ENCODE measurements at places on chromosomes 7 and 10. TPM values are rescaled to one million over a fixed set of nuclear protein-coding genes. Genes with fewer than 3 reads are reported as not detected.

SOSTDC1 gene
- total RNA-seq: not detected

VAX1 gene
- total RNA-seq: not detected

GRCh38 chr7:17206349-17206905 is 92.0 kb upstream of the AHR start:
- no peak overlapping the region for H3K4me3 ChIP-seq
- H3K4me1 ChIP-seq: peaks cover 16% of the 10 kb centered on the region
- H3K27me3 ChIP-seq: no peaks in the 10 kb centered on the region
- peaks cover 5% of the 10 kb centered on the region for H3K36me3 ChIP-seq
- H3K27ac ChIP-seq: no peak overlapping the region
- DNase-seq: no peak

LLCFC1 gene
- not detected for total RNA-seq

DNA sequence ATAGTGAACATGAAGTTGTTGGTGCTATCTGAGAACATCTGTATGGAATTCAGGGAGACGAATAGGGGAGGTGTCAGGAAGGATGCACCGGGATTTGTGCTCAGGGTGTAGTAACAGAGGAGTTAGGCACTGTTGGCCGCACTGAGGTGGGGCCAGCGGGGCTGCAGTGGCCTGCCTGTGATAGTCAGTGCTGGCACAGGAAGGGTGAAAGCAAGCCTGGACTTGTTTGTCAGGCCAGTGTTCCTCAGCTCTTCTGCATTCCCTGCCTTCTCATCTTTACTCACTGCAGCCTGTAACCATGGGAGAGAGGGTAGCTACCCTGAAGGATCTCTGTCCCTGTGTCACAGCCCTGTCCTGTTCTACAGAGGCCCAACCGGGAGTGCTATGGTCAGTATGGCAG is 81.3 kb downstream of the SH2D4B start:
- no peak overlapping the region for H3K27ac ChIP-seq
- DNase-seq: no peak
- peaks cover 3% of the 10 kb centered on the region for H3K27me3 ChIP-seq
- no peaks in the 10 kb centered on the region for H3K4me1 ChIP-seq
- H3K4me3 ChIP-seq: no peak overlapping the region

DNA sequence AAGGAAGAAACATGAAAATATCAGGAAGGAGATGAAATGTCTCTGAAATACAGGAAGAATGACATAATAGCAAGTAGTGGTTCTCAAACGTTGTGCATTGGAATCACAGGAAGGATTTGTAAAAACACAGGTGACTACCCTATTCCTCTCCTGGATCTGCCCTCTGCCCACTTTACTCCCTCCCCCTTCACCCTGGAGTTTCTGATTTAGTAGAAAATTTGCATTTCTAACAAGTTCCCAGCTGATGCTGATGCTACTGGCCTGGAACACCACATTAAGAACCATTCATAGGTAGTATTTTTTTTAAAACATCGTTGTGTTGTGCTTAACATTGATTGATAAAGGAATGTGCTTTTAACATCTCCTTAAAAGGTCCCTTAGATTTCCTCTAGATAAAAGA is 130.9 kb downstream of the PHF14 start:
- no peak overlapping the region for H3K27ac ChIP-seq
- H3K27me3 ChIP-seq: no peaks in the 10 kb centered on the region

EPHA1 gene
- 12.4 TPM for total RNA-seq

GRCh38 chr10:71767420-71768035 is 5.8 kb downstream of the VSIR start:
- peak overlapping the region; percentile 82 for H3K27ac ChIP-seq
- peaks cover 89% of the 10 kb centered on the region for H3K4me1 ChIP-seq
- H3K4me3 ChIP-seq: peak overlapping the region; percentile 3
- peaks cover 82% of the 10 kb centered on the region for H3K36me3 ChIP-seq
- no peaks in the 10 kb centered on the region for H3K27me3 ChIP-seq

- peaks cover 69% of the 10 kb centered on the region for H3K4me1 ChIP-seq
- no peak for DNase-seq
- H3K27me3 ChIP-seq: no peaks in the 10 kb centered on the region
- no peak overlapping the region for H3K27ac ChIP-seq
These were observed 25.8 kb downstream of the COA1 start for GRCh38 chr7:43703573-43703972.

CAV2 gene
- total RNA-seq: not detected

BICC1 gene
- not detected for total RNA-seq

- H3K27me3 ChIP-seq: peaks cover 15% of the 10 kb centered on the region
- no peak overlapping the region for H3K4me3 ChIP-seq
- no peak for DNase-seq
- no peaks in the 10 kb centered on the region for H3K36me3 ChIP-seq
- no peaks in the 10 kb centered on the region for H3K4me1 ChIP-seq
These were observed 24.5 kb upstream of the KLF14 start for GRCh38 chr7:130758429-130759056.

GRCh38 chr7:31076051-31076450 is 23.9 kb downstream of the ADCYAP1R1 start:
- H3K36me3 ChIP-seq: no peaks in the 10 kb centered on the region
- H3K4me3 ChIP-seq: no peak overlapping the region
- DNase-seq: no peak
- H3K27ac ChIP-seq: no peak overlapping the region
- H3K27me3 ChIP-seq: peaks cover 12% of the 10 kb centered on the region
- no peaks in the 10 kb centered on the region for H3K4me1 ChIP-seq

DNA sequence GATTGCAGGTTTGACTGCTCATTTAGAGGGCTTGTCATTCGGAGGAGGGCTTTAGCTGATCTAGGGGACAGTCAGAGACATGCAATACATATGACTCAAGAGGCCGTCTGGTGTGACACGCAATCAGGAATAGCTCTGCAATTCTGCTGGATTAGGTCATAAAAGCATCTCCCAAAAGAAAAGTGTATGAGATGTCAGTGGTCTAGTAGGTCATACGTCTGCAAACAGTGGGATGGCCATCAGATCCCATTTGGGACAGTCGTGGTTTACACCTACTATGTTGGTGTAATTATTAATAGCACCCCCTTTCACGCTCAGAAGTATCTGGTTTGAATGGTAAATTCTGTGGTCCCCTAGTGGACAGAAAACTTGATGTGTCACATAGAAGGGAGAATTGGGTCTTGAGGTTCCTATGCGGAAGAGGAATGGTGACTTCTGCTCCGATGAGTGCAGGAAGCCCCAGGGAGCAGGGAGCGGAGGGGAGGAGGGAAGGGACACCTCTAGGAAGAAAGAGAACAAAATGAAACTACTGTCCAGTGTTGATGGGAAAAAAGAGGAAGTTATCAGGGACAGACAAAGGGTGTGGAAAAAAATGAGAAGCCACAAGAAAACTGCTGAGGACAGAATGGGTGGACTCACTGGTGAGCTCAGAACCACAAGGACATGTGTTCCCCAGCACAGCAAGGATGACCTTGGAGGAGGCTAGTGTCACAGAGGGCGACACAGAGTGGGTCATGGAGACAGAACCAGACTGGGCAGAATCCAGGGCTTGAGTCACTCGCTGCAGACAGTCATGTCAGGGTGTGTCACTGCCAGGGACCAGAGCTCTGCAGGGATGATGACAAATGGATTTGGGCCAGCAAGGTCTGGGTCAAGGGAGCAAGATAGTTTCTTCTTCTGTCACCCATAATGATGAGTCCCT is 59.9 kb downstream of the MAP3K8 start:
- H3K4me1 ChIP-seq: peaks cover 86% of the 10 kb centered on the region
- peak overlapping the region; percentile 73 for H3K27ac ChIP-seq
- no peak overlapping the region for H3K4me3 ChIP-seq
- peaks cover 13% of the 10 kb centered on the region for H3K36me3 ChIP-seq

- no peak overlapping the region for H3K27ac ChIP-seq
- no peak overlapping the region for H3K4me3 ChIP-seq
- peak; percentile 1 for DNase-seq
- H3K27me3 ChIP-seq: peaks cover 5% of the 10 kb centered on the region
These were observed 83.0 kb downstream of the CXCL12 start for GRCh38 chr10:44301781-44302355.

DNA sequence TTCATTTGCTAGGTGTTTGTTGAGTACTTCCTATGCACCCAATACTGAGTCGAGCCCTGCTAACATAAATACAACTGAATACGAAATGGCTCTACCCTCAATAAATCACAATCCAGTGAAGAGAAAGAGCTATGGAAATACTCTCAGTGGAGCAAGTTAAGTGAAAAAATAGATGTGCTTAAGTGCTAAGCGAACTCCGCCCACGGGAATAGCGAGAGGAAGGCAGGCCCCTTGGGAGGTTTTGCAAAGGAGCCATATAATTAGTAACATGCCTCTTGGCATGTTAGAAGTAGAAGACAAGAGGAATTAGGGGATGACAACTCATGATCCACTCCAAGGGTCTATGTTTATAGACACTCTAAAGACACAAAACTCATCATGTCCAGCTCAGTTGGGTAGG is 42.8 kb upstream of the TSPAN33 start:
- no peaks in the 10 kb centered on the region for H3K4me1 ChIP-seq
- H3K4me3 ChIP-seq: no peak overlapping the region
- no peak overlapping the region for H3K27ac ChIP-seq
- DNase-seq: no peak

All from activated CD8-positive, alpha-beta T cell treated with anti-CD3 and anti-CD28 coated beads, Interleukin-2, amount 10 ng/mL, durations not matched to agents 7 days and 5 days (primary cell).